ENCODE measurements at places on chromosomes 12 and 14.

DNA sequence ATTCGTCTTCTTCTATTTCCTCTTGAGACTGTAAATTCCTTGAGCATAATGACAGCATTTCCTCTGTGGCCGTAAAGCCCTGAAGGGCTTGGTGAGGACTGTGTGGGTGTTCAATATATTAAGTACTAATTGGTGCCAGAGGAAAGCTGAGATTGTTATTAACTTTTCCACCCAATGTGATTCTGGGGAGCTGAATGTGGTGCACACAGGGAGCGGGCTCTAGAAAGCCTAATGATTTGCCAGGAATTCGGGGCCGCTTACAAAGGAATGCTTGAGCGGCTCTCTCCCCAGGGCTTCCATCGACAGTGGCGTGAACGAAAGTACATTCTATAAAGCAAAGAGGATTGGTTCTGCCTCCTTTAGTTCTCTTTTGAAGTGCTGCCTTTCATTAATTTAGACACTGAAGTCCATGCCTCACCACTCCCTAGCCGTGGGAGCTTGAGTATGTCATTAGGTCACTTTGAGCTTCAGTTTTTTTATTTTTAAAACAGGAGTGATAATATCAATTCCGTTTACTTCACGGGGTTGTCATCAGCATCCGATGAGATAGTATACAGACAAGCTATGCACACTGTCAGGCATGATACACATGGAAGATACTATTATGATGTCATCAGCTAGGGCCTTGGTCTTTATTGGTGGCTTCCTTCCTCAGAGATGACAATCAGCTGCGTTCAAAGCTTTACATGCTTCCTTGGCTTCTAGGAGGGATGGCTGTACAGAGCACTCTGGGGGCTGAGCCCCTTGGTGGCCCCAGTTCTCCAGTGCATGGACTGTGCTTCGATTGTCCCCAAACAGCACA, 11.0 kb upstream of the GSG1 start:
- DNase-seq: no peak

- DNase-seq: no peak
Observed at GRCh38 chr12:1108276-1108675, 117.3 kb downstream of the ERC1 start.

DNA sequence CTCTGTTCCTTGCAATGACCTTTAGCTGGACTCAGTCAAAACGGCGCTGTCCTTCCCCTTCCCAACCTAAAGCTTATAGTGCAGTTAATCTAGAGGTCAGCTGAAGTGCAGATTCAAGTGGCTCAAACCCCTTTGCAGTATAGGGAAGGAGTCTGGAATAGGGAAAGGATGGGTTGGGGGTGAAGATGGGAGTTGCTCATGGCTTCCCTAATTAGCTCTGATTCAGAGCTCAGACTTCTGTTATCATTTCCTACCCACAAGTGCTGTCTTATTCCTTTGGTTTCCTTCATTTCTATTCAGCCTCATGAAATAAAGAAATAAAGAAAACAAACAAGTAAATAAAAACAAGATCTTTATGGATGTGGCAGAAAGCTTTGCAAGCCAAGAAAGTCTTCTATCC, 264.0 kb upstream of the HMGA2 start:
- DNase-seq: no peak

DNA sequence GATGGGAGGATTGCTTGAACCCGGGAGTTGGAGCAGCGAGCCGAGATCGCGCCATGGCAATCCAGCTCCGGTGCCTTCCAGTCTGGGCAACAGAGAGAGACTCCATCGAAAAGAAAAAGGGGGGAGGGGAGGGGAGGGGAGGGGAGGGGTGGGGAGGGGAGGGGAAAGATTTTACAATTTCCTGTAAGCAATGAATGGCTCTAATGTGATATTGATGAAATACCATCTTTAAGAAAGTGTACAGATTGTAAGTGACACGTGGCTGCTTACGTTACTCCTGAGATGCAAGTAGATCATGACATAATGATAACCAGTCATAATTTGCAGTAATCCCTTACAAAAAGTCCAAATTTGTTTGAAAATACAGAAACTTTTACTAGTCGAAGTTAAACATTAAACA, 1.4 kb downstream of the SLC25A21 start:
- no peak for DNase-seq

DNA sequence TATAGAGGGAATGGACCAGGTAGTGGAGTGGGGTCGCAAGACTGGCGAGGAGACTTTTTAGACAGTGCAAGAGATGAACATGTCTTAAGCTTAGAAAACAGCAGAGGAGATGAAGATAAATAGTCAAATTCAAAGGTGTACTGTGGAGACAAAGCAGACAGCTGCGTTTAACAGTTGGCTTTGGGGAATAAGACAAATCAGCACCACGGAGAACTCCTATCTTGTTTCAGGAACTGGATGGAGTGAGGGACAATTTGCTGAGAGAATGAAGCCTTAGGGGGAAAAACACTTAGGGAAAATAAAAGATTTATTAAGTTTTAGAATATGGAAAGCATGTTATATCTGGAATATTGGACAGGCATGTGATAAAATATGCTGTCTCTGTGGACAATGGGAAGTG, 458.8 kb downstream of the GLT1D1 start:
- DNase-seq: no peak

DNA sequence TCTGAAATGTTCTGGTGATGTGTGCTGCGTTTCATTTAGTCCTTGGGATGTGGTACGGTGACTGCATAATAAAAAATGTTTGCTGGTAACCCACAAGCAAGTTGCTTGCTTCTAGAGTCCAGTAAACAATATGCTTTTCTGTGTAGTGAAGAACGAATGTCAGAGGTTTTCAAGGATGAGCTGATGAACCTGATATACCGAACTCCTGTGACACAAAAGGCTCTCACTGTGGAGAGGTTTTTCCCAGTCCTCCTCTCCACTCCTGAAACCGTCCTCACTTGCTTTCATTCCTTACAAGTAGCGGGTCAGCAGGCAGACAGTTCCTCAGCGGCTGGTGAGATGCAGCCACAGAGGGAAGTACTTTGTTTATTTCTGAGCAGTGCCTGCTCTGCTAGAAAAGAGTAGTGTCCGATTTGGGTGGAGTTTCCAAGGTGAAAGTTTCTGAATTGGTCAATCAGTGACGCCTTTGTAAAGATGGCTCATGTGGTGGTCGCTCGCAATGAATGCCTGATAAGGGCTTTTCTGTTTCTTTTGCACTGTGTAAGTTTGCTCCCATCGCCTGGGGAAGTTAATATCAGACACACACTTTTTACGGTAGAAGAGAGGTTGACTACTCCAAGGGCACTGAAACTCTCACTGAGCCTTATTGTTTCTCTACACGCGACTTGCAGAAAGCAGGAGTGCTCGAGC, 3.0 kb downstream of the ETV6 start:
- peak; percentile 25 for DNase-seq

DNA sequence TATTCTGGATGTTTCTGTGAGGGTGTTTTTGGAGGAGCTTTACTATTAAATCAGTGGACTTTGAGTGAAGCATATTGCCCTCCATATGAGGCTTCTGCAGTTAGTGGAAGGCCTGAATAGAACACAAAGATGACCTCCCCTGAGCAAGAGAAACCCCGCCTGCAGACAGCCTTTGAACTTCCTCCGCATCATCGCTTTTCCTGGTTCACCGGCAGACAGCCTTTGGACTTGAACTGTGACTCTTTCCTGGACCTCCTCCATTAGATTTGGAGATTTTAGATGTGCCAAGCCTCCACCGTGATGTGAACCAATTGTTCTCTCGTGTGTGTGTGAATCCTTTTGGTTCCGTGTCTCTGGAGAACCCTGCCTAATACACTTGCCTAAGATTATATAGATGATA, 208.4 kb downstream of the EFCAB11 start:
- DNase-seq: no peak

- no peak for DNase-seq
Observed at GRCh38 chr12:104138797-104139152, 765 bp upstream of the NFYB start.

GRCh38 chr12:92105110-92105509, 40.5 kb downstream of the BTG1 start:
- no peak for DNase-seq

- no peak for DNase-seq
Observed at GRCh38 chr14:39452680-39453079, 20.4 kb upstream of the FBXO33 start.

- DNase-seq: no peak
Observed at GRCh38 chr14:99820702-99821331, 27.6 kb downstream of the EML1 start.

- DNase-seq: no peak
Observed at GRCh38 chr12:11595080-11595479, 54.4 kb upstream of the ETV6 start.

- DNase-seq: peak; percentile 68
Observed at GRCh38 chr14:98704441-98704840, 567.6 kb downstream of the BCL11B start.

DNA sequence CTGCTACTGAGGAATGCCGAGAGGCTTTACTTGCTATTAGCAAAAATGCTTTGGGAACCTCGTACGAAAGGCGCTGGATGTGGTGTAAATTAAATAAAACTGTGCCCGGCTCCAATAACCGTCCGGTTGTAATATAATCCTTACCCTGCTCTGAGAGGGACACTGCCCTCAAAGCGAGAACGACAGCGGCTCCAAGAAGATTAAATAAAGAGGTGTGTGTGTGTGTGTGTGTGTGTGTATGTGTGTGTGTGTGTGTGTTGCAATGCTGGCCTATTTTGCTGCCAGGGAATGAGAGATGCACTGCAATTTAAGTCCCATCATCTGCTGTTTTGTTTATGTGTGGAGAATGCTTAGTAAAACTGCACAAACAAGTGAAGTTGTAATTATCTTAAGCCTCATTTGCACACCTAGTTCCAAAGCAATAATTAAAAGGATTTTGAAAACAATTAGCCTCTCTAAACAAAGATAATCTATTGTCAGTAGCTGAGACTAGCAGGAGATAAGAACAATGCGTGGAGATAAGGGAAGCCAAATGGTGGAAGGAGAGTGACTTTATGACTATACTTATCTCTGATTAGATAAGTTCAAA, 1.2 kb upstream of the SIX1 start:
- DNase-seq: no peak

DNA sequence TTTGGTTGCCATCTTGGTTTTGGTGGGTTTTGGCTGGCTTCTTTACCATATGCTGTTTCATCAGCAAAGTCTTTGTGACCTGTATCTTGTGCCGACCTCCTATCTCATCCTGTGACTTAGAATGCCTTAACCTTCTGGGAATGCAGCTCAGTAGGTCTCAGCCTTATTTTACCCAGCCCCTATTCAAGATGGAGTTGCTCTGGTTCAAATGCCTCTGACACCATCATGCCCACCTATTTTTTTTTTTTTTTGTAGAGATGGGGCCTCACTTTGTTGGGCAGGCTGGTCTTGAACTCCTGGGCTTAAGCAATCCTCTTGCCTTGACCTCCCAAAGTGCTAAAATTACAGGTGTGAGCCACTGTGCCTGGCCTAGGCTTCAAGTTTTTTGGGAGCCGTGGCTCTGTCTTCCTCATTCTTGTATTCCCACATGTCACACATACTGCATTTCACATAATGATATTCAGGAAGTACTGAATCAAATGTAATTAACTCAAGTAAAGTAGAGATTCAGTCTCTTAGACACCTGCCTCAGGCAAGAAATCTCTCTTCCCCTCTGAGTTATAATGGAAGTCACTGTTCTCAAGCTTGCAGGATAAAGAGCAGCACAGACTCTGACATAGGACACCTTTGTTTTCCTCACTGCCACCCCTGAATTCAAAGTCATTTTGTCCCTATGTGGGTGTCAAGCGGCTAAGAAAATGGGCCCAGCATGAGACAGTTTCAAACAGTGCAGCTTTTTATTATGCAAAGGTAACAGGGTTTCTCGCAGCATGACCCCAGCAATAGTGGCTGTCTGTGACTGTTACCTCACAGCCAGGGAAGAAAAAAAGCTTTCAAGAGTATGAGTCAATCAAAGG, 159.0 kb downstream of the PTPN11 start:
- no peak for DNase-seq

GRCh38 chr12:116066381-116067230, 210.9 kb downstream of the MED13L start:
- peak; percentile 70 for DNase-seq

GRCh38 chr14:79453276-79453675, 758.0 kb downstream of the DIO2 start:
- no peak for DNase-seq

DNA sequence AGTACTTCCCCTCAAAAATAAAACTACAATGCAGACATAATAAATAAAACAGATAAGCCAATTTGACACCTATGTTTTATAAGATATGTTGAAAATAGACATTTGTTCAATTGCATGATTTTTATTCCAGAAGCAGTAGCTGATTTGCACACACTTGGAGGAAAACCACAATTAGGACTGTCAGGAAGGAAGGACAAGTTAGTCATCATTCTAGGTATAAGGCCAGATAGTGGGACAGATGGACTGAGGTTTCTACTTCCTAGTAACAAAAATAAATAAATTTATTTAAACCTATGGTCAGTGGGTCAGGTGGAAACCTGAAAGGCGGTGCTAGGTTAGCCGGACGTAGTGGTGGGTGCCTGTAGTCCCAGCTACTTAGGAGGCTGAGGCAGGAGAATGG, 141.8 kb upstream of the RASSF8 start:
- no peak for DNase-seq

- peak; percentile 27 for DNase-seq
Observed at GRCh38 chr12:117875744-117876435, 92.9 kb downstream of the KSR2 start.
